ENCODE measurements at places on chromosomes 2 and 18.

DNA sequence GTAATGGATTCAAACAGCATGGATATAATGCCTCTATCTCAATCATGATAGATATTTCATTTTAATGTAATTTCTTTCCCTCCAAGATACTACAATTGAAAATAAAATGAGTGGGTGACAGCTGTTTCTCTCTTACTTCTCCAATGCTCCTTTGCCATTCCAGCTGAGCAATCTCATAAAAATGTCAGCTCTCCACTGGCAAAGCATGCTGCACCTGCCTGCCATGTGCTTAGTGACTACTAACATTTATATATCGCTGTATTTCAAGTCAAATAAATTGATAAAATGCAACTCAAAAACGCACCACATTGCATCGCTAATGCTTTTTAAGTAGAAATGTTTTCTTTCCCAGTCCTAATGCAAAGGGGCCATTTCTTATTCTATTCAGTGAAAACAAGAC lies 1093.9 kb downstream of the CBLN2 start:
- no peak for DNase-seq

DNA sequence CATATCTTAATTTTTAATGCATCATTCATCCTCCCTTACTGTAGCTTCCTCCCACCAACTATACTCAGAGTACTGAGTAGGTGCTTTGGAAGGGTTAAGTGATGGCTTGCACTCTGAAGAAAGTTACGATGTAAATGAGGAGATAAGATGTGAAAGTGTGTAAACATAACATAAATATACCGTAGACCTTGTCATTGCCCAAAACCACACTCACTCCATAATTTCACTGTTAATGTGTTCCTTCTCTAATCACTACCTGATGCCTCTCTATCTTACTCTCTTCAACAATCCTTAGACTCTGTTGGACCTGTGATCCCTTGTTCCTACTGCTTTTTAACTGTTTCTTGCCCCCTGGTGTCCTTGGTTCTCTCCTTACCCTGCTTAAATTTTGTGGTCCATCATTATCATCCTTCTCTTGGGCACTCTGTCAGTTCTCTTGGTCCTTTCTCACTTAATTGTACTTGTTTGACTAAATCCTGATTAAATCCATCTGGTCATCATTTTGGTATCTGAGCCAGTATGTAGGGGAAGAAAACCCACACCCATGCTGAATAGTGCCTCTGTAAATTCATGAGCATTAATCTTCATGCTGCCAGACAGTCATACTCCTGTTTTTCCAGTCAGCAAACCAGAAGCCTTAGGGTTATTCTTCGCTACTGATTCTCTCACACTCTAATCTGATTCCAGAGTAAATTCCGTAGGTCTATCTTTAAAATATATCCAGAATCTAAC lies 45.0 kb downstream of the PMS1 start:
- no peak for DNase-seq

- DNase-seq, result no peak
These were observed 22.9 kb downstream of the NFATC1 start for GRCh38 chr18:79418642-79419041.

DNA sequence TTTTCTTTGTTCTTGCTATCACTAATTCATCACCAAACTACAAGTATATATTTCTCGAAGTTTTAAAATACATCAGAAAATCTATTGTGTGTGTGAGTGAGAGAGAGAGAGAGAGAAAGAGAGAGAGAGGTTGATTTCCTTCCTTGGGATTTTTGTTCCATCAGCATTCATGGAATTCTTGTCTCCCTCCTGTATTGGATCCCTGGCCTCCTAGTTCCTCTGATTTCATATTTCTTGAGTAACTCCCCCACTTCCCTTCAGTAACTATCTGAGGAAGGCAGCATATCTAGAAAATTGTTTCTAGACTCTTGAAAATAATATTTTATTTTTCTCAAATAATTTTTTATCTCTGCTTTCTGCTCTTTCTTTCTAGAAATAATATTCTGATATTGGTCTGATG lies 13.3 kb upstream of the ACTR2 start:
- DNase-seq, result no peak

GRCh38 chr18:10488017-10488416 lies 33.6 kb downstream of the APCDD1 start:
- DNase-seq, result no peak

- DNase-seq, result no peak
These were observed 31.8 kb upstream of the RMDN2 start for GRCh38 chr2:37893327-37893726.

DNA sequence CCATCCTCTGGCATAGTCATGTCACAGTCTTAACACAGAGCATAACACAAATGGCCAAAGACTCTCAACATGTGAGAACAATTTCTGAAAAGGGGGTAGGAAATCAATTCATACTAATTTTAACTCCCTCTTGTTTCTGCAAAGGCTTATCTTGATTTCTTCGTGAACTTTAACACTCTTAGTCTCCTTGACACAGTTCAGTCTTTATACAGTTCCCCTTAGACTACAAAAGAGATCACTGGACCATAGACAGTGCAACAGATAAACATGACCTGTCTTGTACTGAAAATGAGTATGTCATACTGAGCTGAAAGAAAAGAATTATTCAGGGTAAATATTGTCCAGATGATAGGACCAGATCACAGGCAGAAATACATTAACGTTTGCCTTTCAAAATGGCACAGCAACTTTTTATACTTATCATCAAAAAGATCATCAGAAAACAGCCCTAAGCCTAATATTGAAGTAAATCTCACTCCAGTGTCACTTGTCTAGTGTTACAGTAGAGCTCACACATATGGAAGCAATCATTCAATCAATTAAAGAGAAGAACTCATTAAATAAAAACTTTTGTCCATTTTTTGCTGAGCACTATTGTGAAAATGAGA lies 56.4 kb upstream of the VRK2 start:
- DNase-seq, result no peak

- no peak for DNase-seq
These were observed 3.8 kb downstream of the ACTG2 start for GRCh38 chr2:73896362-73897239.

- no peak for DNase-seq
These were observed 90.3 kb downstream of the RTP5 start for GRCh38 chr2:241959751-241960269.

GRCh38 chr18:31487246-31488015 lies 10.5 kb upstream of the DSG2 start:
- DNase-seq, result no peak

- peak; percentile 32 for DNase-seq
These were observed 137.1 kb upstream of the CCDC68 start for GRCh38 chr18:55096263-55096951.

- no peak for DNase-seq
These were observed 440.9 kb upstream of the CELF4 start for GRCh38 chr18:38006541-38006940.

DNA sequence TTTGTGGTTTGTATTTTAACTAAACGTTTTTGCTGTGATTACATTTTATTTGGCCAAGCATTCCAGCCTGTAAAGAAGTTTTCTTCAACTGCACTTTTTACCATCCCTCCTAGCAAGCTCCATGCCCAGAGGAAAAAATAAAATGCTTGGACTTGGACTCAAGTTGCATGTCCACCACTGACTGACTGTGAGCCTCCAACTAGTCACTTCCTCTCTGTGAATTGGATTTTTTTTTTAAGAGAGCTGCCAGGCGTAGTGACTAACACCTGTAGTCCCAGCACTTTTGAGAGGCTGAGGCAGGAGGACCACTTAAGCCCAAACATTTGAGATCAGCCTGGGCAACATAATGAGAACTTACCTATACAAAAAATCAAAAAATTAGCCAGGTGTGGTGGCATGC lies 1185.2 kb upstream of the PIK3C3 start:
- no peak for DNase-seq

DNA sequence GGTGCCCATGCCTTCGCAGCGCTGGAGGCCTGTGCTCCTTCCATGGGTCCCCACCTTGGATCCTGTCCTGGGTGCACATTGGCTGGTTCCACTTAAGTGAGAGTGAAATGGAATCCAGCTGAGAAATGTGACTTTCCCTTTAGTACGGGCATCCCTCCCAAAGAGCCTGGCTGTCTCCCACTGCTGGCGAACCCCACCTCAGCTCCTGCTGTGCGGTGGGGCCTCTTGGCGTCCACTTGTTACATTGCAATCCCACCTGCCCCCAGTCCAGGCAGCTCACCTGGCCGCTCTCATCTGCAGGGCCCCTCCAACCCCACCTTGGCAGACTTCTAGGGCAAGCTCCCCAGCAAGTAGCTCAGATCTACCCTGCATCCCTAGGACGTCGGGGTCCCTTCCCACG lies 35.5 kb upstream of the GNAL start:
- DNase-seq, result no peak

GRCh38 chr18:78309924-78310323 lies 669.7 kb upstream of the SALL3 start:
- DNase-seq, result no peak

DNA sequence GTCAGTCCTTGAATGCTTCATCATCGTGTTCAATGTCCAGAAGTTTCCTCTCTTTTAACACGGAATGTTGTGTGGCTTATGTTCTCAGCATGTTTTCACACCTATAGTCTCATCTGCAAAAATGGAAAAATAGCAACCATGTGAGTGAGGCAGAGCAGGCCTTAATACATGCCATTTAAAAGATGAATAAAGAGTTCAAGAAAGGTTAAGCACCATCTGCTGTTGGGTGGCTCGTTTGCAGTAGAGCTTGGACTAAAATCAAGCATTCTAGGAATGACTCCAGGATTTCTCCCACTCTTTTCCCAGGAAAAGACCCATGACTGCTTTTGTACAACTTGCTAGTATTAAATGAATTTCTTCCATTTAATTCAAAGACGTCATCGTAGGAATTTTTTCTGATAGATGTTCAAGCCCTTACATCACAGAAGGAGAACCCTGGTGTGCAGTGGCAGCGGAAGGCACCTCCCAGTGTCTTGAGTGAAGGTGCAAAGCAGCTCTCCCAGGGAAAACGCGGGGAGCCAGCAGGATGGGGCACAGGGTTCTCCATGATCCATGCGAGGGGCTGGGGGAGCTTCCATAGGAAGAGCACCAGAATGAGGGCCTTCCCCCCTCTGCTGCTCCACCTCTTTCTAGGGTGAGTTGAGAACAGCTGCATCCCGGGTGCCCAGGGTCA lies 9.6 kb downstream of the DCDC2C start:
- DNase-seq, result no peak

- DNase-seq, result no peak
These were observed 81.0 kb upstream of the EPAS1 start for GRCh38 chr2:46216213-46216612.

DNA sequence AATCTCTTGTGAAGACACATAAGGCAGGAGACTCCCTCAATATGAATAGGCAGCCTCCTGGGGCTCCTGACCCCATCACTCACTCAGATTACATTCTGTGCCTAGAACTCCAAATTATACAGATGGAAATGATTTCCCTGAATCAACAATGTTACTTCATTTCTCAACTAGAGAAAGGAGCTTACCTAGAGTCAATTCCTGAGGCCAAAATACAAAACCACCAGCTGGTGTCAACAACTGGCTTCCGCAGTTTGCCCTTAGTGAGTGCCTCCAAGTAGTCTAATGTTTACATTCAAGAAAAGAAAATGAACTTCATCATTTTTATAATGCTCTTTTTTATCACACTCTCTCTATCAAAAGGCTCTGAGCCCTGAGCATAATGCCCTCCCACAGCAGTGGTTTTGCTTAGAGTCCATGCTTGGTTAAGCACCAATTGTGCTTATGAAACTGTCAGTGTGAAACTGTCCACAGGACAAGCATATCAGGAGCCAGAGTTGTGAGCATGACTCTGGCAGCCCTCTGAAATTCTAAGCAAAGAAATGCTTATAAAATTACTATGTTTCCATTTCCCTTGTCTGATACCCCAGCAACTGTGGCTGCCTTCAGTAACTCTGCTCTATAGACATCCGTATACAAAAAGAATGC lies 305.7 kb upstream of the PKDCC start:
- DNase-seq, result no peak

DNA sequence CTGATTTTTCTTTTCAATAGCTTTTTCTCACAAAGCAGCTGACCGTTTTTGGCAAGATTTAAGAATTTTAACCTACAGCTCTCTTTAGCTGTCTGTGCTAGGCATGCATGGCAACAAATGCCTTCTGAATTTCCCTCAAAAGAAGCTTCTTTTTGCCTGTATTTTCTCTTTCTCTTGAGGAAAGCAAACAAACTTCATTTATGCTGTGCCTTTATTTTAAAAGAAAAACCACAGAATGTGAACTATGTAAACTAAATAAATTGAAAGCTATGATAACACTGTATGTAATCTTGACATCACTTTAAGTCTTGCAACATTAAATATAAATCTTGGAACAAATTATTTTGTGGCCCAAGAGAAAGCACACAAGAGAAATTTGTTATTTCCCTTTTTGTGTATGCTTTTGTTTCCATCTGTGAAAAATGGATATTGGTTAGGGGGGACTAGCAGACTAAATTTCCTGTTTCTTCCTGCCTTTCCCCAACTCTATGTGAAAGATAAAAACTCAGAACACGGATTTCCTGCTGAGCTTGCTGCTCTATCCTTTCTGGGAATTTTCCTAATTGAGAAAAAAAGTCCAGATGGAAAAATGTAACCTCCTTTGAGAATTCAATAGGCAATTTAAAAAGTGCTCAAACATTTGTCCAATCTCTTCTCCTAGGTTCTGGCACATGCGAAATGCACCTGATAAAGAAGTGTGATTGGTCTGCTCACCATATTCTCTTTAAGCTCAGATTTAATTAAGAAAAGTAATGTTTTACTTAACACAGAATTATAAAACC lies 20.9 kb upstream of the TFPI start:
- no peak for DNase-seq

- DNase-seq, result no peak
These were observed 175.7 kb downstream of the ICOS start for GRCh38 chr2:204112084-204112770.

- no peak for DNase-seq
These were observed 95.6 kb upstream of the NABP1 start for GRCh38 chr2:191582355-191582754.

GRCh38 chr2:130920415-130921163 lies 83.9 kb downstream of the ARHGEF4 start:
- peak; percentile 75 for DNase-seq

DNA sequence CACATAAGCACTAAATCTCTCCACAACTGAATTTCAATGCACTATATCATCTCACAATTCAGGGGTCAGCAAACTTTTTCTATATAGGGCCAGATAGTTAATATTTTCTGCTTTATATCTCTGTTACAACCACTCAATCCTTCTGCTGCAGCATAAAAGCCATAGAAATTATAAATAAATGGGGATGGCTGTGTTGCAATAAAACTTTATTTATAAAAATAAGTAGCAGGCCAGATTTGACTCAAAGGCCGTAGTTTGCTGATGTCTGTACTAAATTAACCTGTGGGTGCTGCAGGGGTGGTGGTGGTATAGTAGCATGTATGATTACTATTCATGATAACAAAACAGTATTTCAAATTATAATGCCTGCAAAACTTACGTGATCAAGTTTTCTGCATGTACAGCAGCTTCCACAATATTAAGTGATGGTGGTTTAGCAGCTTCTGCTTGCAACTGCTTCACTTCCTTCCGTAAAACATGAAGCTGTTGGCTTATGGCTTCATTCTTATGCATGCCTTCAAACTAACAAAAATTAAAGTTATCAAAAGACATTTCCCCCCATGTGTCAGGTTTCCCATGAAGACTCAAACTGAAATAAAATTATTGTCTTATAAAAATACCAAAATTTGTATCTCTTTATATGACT lies 64.1 kb downstream of the SIGLEC15 start:
- no peak for DNase-seq

- DNase-seq, result no peak
These were observed 93.5 kb downstream of the UBE2E3 start for GRCh38 chr2:181073896-181074295.

GRCh38 chr2:170715062-170715931 lies at the start of gene SP5:
Gene SP5, plus strand, starts transcription at chr2:170715337. Its CDS starts 176 bp downstream, at chr2:170715513.
- DNase-seq, result peak; percentile 51

Data from tibial artery (tissue), 4 donors.